ENCODE measurements at places on chromosomes 13 and 19.

DNA sequence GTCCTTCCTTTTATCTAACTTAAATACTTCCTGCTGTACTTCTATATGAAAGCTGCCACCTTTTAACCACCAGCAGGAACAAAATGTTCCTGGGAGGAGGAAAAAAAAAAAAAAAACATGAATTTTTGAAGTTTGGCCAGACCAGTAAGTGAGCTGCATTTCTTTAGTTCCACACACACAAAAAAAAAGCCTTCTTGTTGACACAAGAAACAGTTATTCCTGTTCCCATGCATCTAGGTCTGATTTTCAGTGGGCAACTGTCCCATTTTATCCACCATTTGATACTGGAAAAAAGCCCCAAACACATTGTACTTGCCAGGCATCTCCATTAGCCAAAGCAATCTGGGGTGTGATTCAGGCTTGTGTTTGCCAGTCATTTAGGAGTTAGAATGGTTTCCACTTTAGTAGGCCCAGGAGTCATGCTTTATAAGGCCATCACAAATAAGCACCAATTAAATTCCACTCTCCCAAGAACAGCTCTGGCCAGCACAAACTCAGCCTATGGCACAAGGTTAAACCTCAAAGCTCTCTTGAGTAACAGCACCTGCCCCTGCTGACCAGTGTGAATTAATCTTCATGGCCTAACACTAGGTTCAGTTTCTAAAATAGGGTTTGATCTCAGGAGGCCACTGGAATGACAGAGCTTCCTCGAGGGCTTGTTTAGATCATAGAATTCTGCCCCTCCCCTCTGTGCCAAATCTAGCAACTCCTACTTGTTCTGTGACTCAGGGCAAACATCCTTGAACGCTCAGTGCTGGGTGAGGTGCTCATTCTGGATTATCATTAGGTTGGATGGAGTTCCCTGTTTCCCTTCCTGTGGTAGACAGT, 67.1 kb downstream of the NUFIP1 start:
- no peak for DNase-seq

DNA sequence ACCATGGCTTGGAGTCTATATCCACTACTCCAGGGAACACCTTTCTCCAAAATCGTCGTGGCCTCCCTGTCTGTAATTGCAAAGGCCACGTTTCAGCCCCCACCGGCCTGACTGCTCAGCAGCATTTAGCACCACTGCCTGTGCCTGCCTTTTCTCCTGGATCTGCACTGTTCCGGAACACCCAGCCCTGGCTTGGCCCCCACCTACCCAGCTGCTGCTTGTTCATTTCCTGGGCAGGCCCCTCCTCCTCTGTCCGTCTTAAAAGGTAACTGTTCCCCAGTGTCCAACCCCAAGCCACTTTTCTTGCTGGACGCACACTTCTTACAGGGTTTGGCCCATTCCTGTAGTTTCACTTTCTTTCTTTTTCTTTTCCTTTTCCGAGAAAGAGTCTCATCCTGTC, 8.5 kb upstream of the SYT5 start:
- no peak for DNase-seq

DNA sequence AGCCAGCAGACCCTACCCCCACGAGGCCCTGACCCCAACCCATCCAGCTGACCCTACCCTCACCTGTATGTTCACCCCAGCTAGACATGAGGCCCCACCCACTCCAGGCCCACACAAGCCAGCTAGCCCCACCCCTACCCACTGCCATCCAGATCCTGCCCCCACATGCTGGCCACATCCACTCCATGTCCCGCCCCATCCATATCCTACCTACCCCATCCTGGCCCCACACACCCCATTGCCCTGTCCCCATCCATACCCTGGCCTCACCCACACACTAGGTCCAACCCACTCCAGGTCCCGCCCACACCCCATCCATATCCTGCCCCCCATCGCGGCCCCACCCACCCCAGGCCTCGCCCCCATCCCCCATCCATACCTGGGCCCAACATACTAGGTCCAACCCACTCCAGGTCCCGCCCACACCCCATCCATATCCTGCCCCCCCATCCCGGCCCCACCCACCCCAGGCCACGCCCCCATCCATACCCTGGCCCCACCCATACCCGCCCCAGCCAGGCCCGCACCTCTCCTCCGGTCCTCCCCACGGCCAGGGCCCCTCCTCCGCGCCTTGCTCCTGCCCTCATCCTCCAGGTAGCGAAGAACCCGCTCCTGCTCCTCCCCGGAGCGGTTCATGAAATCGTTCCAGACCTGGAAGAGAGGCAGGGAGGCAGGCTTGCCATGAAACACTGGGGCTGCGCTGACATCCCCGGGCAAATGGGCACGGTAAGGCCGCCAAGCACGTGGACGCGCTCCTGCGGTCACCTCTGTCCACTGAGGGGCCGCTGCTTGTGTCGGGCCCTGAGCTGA, 7.2 kb downstream of the RNU6-9 start:
- no peak for DNase-seq

- DNase-seq = peak; percentile 52
These were observed 199.7 kb downstream of the TSHZ3 start for GRCh38 chr19:31149441-31149941.

- DNase-seq = no peak
These were observed 44.8 kb downstream of the PHF11 start for GRCh38 chr13:49540552-49540951.

- no peak for DNase-seq
These were observed 445.2 kb upstream of the MIR17HG start for GRCh38 chr13:90902255-90902654.

- no peak for DNase-seq
These were observed 47.9 kb upstream of the ZNRF4 start for GRCh38 chr19:5407356-5407755.

- no peak for DNase-seq
These were observed 843.0 kb upstream of the ATXN8OS start for GRCh38 chr13:69264362-69265334.

- DNase-seq = peak; percentile 74
These were observed 1.0 kb downstream of the EPOR start for GRCh38 chr19:11382898-11383705.

GRCh38 chr13:77523834-77524728, 11.4 kb upstream of the SCEL start:
- no peak for DNase-seq
